ENCODE measurements at places on chromosomes 3 and 15. TPM values are rescaled to one million over a fixed set of nuclear protein-coding genes. Genes with fewer than 3 reads are reported as not detected.

DNA sequence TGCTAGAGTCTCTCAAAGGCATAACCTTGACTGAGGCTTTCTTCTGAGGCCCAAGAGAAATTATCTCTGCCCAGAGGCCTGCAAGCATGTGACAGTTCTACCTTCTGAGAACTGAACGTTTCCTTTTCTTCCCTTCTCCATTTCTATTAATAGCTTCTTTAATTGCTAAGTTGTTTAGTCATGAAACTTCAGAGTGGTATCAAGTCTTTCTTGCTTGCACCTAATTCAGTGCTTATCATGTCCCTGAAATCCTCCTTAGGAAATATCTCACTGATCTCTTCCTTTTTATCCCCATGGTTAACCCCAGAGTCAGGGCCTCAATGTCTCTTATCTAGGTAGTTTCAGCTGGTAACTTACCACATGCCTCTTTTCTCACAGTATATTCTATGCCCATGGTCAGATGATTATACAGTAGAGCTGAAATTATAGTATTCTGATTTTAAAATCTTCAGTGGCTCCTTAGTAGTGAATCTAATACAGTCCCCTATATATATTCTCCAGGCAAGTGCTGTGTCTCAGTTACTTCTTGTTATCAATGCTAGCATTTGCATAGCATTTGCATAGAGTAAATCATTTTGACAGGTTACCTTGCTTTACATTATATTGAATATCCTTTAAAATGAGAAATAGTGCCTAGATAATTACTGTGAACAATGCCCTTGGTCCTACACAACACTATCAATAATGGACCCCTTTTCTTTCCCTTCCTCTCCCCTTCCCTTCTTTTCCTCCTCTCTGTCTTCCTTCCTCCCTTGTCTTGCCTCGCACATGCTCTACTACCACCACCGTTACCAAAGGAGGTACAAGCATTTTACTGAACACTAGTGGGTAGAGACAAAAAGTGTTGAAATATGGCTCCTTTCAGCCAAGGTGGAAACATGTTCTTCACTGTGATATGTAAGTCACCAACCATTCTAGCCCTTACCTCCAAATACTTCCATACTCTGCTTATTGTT lies 33.0 kb downstream of the KBTBD8 start:
- DNase-seq: no peak

- no peak for DNase-seq
These were observed 25.2 kb downstream of the CORO2B start for GRCh38 chr15:68603951-68604350.

The GOLGA8H gene
- not detected for total RNA-seq

The TIPIN gene
- 7.3 TPM for total RNA-seq

DNA sequence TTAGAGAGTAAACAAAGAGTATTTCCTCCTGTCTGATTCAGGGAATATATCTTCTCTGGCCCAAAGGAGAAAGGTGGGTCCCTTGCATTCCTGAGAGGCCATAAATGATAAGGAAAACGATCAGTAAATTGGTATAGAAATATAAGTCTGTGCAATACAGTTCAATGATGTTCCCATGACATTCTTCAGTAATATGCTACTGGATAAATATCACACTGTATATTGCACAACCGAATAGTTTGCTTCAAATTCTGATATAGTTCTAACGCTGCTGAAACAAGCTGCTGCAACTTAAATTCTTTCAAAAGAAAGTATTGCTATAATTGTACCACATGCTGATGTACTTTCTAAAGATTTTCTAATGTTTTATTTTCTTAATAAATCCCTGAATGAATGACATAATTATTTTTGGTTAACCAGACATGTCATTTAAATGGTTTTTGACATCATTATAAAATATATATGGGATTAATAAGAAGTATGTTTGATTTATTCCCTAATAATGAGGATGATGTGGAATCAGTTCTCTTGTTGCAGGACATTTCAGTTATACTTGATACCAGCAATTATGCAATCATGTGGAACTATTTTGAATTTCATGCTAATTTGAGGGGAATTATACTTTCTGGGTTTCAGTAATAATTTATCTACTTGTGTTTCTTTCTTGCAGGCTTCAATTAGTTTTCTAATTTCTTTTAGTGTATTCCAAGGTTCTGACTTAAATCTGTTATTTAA lies 44.9 kb downstream of the FGF7 start:
- no peak for DNase-seq

The RFX7 gene
- 6.9 TPM for total RNA-seq

The SEMA3B gene
- total RNA-seq: 4.3 TPM

DNA sequence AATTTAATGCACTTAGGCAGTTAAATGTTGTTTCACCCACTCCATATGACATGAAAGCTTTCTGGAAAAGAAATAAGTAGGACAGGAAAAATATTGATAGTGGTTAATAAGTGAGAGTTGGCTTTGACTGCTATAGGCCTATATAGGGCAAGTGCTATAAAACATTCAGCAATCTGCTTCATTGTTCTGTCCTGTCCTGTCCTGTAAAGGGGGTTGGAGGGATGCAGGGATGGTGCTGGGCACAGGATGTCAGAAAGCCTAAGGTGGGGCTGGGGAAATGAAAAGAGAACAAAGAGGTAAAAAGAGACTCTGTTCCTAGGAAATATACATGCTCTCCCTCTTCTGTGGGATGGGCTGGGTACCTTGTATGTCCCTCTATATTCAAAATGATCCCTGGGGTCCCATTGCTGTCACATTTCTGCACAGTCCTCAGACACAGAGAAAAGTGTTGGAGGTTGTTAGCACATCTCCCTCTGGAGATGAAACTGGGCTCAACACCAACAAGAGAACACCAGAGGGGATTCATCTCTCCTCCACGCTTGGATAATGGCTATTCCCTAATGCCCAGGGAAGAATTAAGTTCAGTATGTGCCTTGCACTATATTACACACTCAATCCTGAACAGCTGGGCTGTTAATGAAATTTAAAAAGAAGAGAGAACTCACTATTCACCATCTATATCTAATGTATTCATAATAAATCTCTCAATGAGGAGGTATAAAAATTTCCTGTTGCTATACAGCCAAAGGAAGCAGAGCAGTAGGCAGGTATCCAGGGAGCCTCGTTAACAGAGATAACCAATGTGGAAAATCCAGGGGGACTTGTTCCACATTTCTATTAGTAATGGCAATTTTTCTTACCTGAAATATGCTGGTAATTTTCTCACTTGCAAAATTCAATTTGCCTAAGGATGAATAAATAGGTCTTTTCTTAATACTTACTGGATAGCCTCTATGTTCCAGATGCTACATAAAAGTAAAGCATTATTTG lies 108.1 kb upstream of the ZBED2 start:
- DNase-seq: no peak

The CHRNA3 gene
- not detected for total RNA-seq

The CPB1 gene
- total RNA-seq: not detected

The TJP1 gene
- total RNA-seq: 43.4 TPM

GRCh38 chr3:38600551-38600950 lies 48.9 kb downstream of the SCN5A start:
- no peak for DNase-seq

- no peak for DNase-seq
These were observed 33.4 kb downstream of the CPEB1 start for GRCh38 chr15:82613747-82614146.

The VILL gene
- total RNA-seq: 2.3 TPM

DNA sequence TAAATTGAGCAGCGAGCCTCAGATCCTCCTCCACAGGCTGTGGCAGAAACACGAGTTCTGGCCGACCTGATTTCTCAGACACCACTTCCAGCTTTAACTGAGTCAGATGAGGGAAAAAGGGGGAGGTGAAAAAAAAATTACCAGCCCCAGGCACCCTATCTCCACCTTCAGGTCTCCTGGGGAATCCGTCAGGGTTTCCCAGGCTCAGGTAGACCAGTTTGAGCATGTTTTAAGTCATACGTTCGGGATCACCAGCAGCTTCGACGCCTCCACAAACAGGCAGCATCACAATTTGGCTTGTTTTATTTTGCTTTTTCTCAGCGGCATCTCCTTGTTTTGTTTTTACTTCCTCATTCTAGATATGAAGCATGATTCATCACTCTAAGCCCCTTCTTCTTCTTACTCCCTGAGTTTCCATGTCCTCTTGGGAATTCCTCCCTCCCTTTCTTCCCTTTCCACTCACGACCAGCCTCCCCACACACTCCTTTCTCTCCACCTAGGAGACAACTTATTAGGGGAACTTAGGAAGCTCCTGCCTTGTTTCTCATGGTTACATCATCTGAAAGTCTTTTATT lies 190.1 kb downstream of the ZNF621 start:
- no peak for DNase-seq

The LINGO1 gene
- total RNA-seq: not detected

DNA sequence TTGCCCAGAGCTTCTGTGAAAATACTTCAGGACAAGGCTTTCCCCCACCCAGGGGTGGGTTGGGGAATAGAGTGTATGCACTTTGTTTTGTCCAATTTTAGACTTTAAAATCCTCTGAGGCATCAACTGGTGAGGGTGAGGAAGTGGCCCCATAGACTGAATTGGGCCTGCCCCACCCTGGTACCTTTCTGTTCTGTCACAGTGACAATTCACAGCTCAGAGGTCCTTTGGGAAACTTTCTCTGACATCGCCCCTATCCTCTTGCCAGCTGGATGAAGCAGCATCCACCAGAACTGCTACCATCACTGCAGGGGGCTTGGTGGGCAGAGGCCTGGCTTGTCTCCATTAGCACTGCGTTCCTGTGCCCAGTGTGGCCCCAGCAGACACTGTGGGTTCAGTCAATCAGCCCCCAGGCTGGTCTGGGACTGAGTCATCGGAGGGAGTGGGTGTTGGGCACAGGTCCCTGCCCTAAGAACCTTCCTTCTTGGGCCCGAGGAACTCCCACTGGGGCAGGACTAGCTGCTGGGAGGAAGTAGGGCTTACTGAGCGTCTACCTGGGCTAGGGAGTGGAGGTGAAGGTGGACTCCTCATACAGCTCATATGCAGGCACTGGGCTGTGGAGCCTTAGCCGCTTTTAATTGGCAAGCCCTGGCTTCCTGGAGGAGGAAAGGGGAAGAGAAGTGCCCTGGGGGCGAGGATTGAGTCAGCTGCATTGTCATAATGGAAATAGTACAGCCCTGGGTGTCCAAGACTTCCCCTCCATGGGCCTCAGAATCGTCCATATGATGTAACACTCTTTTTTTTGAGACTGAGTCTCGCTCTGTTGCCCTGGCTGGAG lies 1.5 kb upstream of the PPM1M start:
- DNase-seq: peak; percentile 43

GRCh38 chr3:174792864-174793263 lies 66.3 kb upstream of the NAALADL2 start:
- DNase-seq: no peak

DNA sequence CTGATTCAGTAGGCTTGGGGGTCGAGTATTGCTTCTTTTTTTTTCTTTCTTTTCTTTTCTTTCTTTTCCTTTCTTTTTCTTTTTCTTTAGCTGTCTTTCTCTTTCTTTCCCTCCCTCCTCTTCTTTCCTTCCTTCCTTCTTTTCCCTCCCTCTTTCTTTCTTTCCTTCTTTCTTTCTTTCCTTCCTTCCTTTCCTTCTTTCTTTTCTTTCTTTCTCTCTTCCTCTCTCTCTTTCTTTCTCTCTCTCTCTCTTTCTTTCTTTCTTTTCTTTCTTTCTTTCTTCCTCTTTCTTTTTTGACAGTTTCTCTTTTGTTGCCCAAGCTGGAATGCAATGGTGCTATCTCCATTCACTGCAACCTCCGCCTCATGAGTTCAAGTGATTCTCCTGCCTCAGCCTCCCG lies 36.0 kb downstream of the TM4SF4 start:
- no peak for DNase-seq

DNA sequence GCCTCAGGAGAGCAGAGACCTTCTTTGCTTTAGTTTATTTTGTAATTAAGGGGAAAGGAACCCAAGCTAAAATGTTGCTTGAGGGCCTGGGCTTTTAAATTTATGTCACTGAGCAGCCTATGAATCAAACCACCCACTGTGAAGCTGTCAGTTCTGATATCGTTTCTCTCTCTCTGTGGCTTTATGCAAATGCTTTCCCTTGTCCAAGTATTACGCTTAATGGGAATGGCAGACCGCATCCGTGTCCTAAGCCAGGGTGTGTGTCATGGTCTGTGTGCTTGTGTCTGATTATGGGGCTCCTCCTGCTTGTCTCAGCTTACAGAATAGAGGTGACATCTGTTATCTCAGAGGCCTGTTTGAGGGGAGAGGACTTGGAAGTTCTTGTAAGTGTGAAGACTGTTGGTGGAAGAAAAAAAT lies 82.4 kb downstream of the EBLN2 start:
- no peak for DNase-seq

The C3orf85 gene
- total RNA-seq: not detected

The XPC gene
- total RNA-seq: 48.8 TPM

DNA sequence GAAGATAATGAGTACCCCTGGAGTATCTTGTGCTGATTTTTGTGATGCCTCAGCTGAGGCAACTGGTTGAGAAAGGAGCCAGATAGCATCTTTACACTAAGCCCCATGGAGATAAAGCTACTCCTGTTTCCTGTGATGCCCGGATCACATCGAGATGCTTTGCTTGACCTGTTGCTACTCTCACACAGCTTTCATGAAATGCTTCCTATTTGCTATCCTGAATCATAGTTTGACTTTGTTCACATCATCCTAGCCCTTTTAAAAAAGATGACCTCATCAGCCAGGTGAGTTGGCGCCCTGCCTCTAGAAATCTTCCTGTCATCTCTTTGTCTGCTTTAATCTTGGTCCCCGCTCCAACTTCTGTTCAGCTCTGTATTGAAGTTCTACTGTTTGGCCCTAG lies 409.6 kb upstream of the TBL1XR1 start:
- DNase-seq: no peak

The IQCF5 gene
- not detected for total RNA-seq

DNA sequence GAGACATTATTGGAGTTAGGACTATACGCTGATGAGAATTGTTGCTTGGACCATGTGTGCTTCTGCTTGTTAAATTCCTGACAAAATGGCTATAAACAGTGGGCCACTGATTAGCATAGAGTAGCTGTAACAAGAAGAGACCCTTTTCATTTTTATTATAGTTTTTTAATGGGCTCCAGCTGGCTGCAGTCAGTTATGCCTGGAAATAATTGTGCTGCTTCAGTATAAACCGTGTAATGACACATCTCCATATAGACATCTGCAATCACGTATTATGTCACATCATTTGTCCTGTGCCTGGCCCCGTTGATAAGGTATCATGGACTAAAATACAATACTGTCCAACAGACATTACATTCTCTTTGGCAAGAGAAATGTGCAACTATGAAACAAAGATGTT lies 50.9 kb downstream of the ARPP21 start:
- no peak for DNase-seq

- DNase-seq: peak; percentile 62
These were observed 31.5 kb upstream of the SLC2A2 start for GRCh38 chr3:171058058-171058457.

GRCh38 chr3:177529716-177530335 lies 332.5 kb upstream of the TBL1XR1 start:
- DNase-seq: peak; percentile 58

Data from IMR-90 (cell line).